ENCODE measurements at places on chromosomes 5 and 9.

- no peak for DNase-seq
Observed at GRCh38 chr5:61167382-61167781, 5.1 kb upstream of the SMIM15 start.

DNA sequence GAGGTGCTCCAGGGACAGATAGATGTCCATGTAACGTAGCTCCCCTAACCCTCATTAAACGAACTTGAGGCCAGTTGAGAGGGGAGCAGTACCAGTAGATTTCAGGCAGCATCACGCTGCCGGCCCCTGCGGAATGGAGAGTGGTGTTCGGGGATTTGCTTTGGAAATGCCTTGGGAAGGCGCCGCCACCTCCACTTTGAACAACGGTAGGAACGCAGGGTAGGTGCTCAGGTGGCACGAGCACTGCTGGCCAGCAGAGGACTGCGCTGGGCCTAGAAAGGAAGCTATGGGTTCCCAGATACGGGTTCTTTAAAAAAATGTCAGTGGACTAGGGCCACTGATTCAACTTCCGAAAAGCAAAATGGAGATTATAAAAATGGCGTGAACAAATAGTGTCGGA, 271.8 kb downstream of the FANCC start:
- DNase-seq: no peak

DNA sequence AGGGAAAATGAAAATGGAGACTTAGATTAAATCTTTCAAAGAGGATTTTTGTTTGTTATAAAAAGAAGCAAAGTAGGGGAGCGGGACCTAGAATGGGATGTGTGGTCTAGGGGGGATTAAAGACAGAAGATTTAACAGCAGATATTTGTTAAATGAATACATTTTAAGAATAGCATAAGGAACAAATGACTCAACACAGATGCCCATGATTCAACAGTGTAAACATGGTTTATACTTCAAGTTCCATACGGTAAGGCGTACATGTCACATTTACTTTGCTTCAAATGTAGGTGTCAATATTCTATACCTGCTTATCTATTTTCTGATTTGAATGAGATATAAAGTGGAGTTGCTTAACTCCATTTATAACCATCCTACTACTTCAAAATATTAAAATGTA, 1.5 kb downstream of the TICAM2 start:
- no peak for DNase-seq

- DNase-seq: no peak
Observed at GRCh38 chr9:118521261-118521660, 817.1 kb downstream of the TLR4 start.

- no peak for DNase-seq
Observed at GRCh38 chr5:143166661-143167420, 236.6 kb downstream of the NR3C1 start.
